ENCODE measurements at places on chromosomes 2 and 18.
A peak's percentile ranks its signal among the peaks of the same experiment; 100 is the strongest.

DNA sequence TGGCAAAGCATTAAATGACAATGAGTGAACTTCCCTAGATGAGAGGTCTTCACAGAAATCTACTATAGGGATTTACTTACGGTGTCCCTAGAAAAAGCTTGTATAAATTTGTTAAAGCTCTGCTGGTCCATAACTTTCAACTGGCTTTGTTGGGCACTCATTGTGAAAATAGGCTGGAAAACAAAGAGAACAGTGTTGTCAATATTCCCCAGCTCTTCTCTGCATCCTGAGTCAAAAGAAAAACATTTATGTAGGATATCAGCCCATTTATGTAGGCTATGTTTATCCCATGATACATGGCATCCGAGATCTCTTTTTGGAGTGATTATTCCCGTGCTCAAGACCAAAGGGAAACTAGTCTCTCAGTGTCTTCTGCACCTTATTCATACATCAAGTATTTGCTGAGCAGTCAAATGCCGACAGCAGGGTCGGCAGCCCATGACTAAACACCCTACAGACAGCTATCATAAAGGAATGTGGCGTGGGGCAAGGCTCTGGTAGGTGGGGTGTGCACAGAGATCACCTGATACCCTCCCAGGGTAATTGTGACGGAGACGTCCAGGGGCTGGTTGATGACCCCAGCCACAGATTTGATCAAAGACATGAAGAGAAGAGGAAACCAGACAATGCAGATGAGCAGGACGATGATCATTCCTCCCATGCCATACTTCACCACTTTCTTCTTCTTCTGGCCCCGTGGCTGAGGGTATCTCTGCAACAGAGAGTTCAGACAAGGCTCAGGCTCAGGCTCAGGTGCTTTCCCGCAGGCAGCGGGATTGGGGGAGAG, 155.9 kb downstream of the NAPG start:
- no peak for DNase-seq

DNA sequence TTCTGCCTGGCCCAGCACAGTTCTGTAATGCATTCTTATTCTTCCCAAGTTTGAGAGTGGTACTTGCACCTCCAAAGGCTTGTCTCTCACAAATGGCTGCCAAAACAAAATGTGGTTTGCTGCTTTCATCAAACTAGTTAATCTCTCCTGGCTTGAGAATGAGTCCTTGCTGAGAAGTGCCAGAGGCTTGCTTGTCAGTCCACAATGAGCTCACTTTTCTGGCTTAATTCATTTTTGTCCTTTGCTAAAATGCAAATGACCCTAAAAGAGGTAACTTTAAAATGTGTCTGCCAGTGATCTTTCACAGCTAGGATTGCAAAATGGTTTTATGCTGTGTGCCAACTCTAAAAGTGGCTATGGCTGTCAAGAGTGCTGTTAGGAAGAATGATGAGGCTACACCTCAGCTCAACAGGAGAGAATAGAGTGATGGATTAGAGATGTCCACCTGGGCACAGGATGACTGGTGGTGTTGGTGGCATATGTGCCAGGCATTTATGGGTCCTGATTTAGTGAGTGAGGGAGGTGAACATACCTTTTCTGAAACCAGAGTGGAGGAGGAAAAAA, 291.2 kb upstream of the HNMT start:
- no peak for DNase-seq

DNA sequence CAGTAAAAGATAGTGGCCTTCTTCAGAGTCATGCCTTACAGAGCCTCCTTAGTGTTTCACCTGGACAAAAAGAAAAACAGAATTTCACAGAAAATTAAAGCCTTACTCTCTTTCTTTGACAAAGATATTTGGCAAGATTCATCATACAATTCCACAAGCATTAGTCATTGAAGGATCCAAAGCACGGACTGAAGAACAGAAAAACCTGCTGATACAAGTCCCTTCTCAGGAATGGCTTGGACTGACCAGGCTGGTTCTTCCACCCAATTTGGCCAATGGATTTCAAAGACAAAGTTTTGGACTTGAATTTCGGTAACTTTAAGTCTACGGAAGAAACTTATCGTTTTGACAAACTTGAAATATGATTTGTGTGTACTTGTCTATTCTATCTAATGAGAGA, 39.1 kb upstream of the GALNT3 start:
- peak; percentile 58 for DNase-seq

GRCh38 chr2:198297350-198297749, 493.0 kb downstream of the PLCL1 start:
- no peak for DNase-seq

DNA sequence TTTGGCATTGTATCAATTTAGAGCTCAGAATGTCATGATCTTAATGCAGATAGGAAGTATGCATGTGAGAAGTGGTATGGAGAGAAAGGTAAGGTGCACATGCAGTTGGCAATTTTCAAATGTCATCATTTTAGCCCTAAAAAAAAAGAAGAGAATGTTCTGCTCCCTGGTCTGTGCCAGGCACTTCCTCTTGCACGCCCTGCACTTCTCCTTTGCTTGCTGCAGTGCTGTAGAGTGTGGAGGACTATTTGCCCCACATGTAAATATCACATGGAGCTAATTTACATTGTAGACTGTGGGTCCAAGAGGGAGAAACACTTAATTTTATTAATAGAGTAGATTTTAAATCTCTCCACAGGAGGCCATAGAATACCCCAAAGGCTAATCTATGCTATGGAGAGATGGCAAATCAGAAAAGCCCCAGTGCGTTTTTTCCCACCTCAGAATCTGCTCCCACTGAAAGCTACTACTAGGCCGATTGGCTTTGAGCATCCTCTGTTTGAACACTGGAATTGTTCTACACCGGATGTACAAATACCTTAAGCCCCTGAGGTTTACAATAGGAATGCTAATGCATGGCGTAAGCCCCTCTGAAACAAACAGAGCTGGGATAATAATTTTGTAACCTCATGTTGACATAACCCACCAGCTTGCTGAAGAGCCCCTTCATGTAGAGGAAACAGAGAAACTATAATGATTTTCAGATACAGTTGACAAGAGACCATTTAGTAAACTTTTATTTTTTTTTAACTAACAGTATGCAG, 137.2 kb upstream of the KLHL14 start:
- no peak for DNase-seq

DNA sequence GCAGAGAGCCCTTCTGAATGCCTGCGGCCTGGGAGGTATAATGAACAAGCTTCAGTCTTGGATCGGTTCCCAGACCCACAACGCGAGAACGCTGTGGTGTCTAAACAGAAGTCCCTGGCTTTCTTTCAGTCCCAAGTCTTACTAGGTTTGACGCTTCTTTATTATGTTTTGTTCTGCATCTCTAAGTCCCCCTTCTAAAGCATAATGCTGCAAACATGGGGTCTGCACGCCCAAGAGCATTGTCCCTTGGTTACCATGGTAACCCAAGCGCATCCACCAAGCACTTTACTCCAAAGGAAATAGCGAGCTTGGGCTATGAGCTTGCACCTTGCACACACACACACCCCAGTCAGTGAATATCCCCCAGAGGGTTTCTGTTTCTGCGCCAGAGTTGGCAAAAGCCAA, 193.7 kb downstream of the INO80D start:
- no peak for DNase-seq

GRCh38 chr2:95073856-95074662, 47.5 kb downstream of the MRPS5 start:
- DNase-seq: no peak

DNA sequence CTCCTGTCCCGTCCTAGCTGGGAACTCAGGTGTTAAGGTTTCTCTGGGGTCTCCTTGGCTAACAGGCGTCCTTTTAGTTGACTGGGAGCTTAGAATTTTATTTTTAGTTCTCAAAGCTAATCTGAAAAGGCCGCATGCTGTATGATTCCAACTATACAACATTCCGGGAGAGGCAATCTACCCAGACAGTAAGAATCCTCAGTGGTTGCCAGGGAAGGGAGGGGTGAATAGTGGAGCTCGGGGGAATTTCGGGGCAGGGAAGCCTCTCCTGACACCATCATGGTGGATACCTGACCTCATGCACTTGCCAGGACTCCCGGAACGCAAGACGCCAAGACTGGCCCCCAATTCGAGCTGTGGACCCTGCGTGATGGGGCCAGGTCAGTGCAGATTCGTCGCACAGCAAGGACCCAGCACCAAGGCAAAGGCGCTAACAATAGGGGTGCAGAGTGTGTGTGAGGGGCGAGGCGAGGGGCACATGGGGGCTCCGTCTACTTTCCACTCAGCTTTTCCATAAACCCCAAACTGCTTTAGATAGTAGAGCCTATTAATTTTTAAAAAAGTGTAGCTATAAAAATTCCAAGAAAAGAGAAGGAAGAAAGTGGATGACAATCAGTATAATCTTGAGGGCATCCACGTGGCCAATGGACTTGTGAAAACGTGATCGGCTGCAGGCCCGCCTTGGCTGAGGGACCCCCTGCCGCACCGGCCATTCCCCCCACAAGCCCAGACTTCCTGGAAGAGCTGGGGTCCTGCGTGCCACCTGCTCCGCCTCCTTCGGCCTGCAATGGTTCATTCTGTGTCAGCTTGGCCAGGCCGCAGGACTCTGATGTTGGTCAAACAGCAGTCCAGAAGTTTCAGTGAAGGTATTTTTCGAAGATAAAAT, 17.3 kb downstream of the PDCD1 start:
- DNase-seq: no peak

DNA sequence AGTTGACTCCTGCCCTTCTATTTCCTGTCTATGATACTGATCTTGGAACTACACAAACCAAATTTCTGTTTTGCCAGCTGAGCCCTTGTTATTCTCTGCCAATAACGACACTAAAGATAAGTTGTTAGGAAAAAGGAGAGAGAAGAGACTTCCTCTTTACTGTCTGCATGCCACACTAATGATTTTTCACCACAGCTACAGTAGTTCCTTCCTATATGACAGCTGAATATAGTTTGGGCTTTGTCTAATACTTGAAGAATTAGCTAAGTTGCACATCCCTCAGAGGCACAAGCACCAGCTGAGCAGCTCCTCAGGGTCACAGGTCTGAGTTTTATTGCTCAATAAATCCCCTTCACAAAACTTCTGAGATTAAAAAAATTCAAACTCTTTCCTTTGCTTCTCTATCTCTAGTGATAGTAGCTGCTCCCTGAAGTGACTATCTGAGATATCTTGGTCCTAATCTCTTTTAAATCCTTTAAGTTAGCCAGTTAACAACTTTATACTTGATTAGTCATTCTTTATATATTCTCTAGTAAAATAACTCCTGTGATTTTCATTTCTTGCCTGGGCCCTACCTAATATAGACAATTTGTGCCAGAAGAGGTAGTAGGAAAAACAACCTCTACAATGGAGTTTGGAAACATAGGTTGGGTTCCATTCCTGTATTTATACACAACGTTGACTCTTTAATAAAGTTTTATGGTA, 253.0 kb upstream of the CNTNAP5 start:
- DNase-seq: no peak

GRCh38 chr2:38709567-38710194, 41.5 kb downstream of the SRSF7 start:
- no peak for DNase-seq

DNA sequence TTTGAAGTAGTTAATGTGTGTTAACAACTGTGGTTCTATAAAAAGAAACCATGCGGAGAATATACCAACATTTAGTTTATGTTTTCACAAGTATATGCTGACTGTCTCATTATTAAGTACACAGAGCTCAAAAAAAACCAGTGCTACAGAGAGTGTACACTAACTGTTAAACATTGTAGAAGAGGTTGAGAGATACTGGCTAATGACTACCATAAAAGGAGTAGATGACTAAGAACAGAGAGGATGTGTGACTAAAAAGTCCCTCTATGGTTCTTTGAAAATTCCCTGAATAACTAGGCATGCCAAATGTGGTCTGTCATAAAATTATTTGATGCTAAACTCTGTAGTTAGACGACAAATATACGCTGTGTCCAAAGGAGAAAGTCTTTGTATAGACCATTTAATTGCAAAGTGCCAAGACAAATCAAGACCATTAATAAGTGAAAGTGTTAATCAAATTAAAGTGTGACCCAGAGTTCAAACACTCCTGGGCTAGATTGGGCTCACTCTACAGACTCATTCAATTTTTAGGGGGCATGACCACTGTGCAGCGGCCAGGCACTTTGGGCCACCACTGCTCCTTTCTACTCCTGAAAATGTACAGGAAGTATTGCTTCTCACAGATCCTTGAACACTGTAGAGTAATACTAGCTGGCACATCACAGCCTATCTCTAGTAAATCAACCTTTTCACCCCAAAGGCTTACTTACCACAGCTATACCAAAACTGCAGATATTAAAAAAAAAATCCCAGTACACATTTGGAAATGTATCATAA, 45.1 kb upstream of the SERTAD2 start:
- DNase-seq: peak; percentile 88

DNA sequence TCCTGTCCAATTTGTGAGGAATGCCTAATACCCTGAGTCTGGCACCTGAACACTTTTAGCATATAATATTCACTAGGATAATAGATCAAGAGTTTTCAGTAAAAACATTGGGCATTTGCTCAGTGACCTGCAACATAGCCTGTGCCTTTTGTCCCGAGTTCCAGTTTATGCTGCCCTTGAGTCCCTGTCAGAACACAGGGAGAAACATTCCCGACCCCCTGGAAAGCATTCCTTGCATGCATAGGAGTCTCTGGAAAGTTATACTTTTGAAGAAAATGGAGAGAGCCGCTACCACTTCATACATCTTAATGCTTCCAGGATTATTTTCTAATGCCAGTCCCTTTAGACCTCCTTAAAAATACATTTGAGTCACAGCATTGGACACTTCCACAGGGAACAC, 107.3 kb downstream of the PLCL1 start:
- DNase-seq: no peak

GRCh38 chr2:133324150-133324561, 244.1 kb downstream of the NCKAP5 start:
- no peak for DNase-seq

- no peak for DNase-seq
Observed at GRCh38 chr2:33660416-33661123, 61.5 kb upstream of the FAM98A start.

GRCh38 chr2:232454630-232455029, 1.3 kb upstream of the ALPI start:
- no peak for DNase-seq

- peak; percentile 91 for DNase-seq
Observed at GRCh38 chr18:22977847-22978701, 44.9 kb downstream of the RBBP8 start.

DNA sequence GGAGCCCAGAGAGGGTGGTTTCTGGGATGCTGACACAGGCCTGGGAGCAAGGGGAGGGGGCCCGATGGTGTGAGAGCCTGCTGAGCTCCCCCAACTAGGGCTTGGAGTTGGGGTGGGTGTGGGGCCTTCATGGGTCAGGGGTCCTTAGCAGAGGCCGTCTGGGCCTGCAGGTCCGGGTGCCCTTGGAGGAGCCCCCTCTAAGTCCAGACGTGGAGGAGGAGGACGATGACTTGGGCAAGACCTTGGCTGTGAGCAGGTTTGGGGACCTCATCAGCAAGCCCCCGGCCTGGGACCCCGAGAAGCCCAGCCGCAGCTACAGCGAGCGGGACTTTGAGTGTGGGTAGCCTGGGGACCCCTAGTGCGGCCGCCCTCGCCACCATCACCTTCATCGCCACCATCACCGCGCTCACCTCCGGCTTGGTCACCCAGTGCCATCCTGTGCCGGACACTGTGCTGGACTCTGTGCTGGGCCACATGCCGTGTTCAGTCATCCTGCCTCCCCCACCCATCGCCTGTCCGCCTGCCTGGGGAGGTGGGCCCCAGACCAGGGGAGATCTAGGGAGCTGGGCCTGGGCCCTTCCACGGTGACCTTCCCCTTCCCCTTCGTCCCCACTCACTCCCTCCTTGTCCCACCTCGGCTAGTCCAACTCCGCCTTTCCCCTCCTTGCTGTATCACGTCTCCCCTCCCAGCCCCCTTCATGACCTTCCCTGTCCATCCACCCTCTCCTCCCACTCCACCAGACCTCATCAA, 980 bp downstream of the SLC4A3 start:
- DNase-seq: no peak

Data from fibroblast of mammary gland (primary cell).